Activated CD4-positive, alpha-beta T cell treated with anti-CD3 and anti-CD28 coated beads for 48 hours (primary cell): ENCODE measurements at places on chromosomes 12 and 14.

DNA sequence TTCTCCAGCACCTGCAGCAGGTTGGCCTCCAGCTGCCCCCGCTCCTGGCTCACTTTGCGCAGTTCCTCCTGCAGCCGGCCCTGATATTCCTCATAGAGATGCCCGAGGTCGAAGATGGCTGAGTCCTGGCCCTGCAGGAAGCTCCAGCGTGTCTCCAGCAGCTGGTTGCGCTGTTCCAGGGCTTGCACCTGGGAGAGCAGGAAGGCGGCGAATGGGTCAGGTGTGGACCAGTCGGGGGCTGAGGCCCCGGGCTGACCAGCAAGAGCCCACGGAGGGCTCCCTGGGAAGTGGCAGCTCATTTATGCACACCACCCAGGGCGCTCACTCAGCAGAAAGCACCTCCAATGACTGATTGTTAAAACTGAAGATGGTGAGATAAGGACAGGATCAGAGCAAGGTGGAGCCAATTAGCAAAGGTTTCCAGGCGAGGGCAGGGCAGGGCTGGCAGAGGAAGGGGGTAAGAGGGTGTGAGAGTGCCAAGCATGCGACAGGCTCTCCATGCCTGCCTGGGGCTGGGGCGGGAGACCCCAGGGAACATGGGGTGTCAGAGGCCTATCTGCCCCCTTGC lies 6.3 kb downstream of the KRT80 start:
- no peak for DNase-seq

GRCh38 chr14:79802093-79802492 lies 409.2 kb downstream of the DIO2 start:
- DNase-seq: no peak

DNA sequence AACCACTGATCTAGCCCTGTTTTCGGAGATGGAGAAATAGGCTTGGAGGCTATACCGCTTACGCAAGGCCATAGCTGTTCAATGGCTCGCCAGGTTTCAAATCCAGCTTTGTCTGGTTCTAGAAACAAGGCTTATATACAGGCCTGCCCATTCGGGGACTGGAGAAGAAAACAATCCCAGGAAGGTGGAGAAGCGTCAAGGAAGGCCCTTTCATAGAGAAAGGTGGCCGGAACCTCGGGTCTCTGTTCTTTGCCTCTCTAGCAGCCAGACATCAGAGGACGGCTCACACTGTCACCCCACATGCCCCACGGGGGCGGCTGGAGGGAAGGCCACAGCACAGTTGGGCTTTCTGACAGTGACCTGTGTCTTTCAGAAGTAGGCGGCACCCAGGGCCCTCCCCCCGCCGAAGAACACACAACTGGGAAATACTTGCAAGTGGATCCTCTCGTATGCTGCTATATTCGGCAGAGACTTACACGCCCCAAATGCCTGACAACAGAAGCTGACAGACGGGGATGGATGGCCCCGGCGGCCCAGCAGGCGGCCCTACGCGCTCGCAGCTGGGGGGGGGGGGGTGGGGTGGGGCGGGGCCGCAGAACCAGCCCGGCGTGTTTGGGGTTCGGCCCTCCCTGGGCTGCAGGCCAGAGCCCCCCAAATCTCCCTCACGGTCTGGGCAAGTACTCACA lies 4.5 kb upstream of the SETD1B start:
- peak; percentile 63 for DNase-seq

DNA sequence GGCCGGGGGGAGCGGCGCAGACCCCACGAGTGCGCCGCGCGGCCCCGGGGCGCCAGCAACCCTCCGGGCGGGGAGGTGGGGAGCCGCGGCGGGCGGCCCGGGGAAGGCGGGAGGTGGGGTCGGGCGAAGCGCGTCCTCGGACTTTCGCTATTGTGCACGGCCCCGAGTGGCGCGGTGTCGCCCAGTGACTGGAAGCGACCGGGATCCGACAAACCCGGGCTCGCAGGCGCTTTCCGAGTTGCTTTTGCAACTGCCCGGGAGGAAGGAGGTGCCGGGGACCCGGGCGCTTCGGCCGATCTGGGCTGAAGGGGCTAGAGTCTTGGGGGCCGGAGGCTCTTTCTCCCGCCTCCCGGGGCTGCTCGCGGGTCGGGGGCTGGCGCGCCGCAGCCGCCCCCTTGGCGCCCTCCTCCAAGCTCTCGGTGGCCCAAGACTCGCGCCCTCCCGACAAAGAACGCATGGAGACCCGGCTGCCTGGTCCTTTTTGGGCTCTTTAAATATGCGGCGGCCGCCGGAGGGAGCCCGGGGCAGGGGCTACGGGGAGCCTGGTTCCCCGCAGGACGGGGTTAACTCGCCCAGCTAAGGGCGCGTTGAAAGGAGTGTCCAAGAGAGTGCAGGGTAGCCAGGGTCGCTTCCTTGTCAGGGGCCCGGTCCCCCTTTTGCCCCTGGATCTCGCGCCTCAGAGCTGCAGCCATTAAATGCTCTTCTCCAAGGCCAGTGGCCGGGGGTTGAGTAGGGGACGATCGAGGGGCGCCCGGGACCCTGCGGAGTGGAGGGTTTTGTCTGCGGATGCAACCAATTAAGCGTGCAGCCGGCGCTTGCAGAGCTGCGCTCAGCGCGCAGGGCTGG lies 1.4 kb downstream of the HMGA2 start:
- DNase-seq: peak; percentile 24

DNA sequence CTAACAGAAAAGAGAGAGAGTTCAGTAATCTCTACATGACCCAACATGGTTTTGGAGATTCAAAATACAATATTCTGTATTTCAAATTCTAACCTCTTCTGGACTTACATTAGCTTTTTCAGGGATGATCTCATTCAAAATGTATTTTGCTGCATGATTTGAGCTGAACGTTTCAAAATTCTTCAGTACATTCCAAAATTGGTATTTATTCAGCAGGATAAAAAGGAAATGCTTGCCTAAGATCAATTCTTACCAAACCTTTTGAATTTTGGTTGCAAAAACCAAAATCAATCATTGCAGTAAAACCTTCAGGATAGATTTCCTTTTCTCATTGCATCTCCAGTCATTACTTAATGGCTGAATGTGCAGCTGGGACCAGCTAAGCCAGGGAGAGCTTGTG lies 1761.3 kb upstream of the SEL1L start:
- no peak for DNase-seq

DNA sequence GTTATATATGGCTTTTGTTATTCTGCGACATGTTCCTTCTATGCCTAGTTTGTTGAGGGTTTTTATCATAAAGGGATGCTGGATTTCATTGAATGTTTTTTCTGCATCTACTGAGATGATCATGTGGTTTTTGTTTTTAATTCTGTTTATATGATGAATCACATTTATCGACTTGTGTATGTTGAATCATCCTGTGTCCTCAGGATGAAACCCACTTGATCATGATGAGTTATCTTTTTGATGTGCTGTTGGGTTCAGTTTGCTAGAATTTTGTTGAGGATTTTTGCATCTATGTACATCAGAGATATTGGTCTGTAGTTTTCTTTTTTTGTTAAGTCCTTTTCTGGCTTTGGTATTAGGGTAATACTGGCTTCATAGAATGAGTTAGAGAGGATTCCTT lies 291.2 kb downstream of the AKAP6 start:
- DNase-seq: no peak

GRCh38 chr12:105348561-105348960 lies 18.1 kb downstream of the C12orf75 start:
- no peak for DNase-seq

DNA sequence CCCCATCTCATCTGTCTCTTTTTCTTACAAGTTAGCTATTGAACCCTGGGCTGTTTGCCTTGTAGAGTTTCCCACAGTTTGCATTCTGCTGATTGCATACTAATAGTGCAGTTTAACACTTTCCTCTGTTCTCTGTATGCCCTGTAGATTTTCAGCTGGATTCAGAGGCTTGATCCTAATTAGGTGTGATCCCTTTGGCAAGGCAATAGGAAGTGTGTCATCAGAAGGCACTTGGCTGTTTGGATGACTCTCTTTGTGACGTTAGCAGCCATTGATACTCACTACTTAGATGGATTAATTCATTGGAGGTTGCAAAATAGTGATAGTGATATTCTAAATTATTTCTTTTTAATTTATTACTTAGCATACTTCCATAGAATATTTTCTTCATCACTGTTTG lies 33.6 kb downstream of the FUT8 start:
- DNase-seq: no peak

- DNase-seq: peak; percentile 17
Observed at GRCh38 chr14:59126714-59127436, 61.6 kb upstream of the DAAM1 start.

DNA sequence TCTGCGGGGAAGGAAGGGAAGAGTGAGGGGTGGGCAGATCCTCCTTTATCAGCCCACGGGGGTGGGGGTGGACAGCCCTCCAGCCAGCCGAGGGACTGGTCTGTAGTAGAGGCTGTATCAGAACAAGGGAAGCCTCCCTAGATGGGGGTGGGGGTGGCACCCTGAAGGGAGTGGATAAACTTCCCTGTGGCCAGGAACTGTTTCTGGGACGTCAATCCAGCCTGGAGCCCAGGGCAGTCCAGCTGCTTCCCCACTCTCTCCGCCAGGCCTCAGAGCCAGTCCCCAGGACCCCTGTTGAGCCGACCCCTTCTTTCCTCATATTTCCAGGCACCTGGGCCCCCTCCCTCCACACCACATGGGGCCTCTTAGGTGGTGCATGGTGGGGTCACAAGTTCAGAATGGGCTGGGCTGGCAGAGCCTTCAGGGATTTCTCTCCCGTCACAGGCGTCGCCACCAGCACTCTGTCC lies 6.7 kb downstream of the PLD4 start:
- no peak for DNase-seq

- DNase-seq: no peak
Observed at GRCh38 chr12:12734054-12734453, 16.9 kb downstream of the CDKN1B start.

GRCh38 chr12:32134101-32134888 lies 27.6 kb downstream of the BICD1 start:
- peak; percentile 81 for DNase-seq

GRCh38 chr12:15474766-15475165 lies 152.5 kb downstream of the PTPRO start:
- no peak for DNase-seq

GRCh38 chr12:62250671-62251608 lies 9.3 kb upstream of the USP15 start:
- no peak for DNase-seq

- DNase-seq: peak; percentile 56
Observed at GRCh38 chr12:106288494-106289195, 13.9 kb upstream of the TCP11L2 start.

DNA sequence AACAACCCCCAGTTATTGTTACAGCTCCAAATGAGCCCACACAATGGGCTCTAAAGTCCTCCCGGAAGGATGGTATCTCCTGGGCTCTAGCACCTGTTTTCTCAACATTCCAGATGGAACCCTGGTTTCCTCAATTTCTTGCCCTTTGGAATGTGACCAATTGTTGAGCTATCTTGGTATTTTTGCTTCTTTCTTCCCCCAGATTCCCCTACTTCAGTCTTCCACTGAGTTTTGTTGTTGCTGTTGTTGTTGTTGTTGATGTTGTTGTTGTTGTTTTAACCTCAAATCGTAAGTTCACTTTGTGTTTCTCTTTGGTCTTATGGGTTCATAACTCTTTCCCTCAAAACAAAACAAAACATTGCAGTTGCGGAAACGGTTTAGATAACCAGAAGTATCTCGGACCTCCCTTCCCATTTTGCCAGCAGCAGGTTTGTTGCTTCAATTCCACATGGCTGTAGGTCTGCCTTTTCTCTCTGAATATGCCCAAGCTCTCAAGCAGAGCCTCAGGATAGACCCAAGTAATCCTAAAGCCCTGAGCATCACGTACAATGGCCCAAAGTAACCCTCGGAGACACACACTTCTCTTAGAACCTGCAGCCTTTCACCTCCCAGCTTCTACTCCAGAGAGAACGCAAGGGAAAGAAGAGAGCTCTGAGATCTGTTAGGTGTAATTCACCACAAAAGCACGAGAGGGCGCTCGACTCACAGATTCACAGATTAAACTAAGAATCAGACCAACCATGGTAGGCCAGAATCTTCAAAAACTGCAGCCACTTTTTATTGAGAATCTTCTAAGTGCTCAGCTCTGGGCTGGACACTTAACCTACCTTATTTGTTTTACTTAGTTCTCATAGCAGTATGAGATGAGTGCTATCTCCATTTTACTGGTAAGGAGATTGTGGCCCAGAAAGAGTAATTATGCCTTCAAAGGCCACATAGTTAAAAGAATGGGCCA lies 1.0 kb upstream of the DDX23 start:
- peak; percentile 92 for DNase-seq

DNA sequence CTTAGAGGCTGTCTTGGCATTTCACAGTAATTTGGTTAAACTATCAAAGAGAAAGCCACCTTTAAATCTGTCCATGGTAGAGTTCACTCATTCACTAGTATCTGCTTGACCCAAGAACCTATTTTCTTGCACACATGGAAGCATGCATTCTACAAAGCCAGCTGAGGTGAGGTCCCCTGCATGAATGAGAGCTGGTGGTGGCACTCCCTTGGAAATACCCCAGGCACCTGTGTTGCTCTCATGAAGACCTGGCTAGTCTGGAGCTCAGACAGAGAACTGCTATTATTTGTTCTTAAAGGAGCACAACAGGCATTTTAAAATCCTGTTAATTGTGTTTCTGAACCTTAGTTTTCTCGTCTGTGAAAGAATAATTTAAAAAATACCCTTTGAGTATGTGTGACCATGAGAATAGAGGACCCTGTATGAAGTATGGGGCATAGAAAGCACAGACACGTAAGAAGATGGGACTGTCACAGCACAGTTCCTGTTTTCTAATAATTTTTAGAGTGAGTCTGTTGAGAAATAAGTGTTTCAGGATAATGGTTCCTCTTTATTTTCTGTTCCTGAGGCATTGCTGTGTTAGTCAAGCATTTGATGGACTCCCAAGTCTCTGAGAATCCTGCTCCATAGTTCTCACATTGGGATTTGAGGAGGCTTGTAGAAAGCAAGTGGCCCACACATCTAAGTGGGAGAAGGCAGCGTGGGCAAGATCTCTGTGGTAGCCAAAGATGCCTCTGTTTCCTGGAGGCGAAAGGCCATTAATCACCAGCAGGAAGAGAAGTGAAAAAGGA lies 10.9 kb downstream of the RGS6 start:
- no peak for DNase-seq

DNA sequence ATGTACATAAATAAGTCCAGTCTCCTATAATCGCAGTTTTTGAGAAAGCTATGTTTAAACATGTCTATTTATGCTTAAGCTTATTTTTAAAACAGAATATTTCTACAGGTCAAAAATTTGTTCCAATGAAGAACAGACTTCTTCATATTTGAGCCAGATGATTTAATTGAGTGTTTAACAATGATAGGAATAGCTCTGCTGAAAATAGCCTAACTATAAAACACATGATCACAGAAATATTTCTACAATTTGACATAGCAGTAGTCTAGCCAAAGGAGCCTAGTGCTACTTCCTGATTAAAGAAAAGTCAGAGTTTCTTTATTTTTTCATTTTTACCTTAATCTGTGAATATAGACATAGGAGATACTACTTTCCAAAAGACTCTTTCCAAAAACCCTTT lies 29.4 kb downstream of the DCP1B start:
- DNase-seq: no peak

GRCh38 chr12:56150563-56150962 lies 1.8 kb upstream of the MYL6B start:
- no peak for DNase-seq

GRCh38 chr14:54719406-54719805 lies 152.5 kb downstream of the SAMD4A start:
- DNase-seq: no peak
